ENCODE measurements at places on chromosomes 6 and 20. TPM values are rescaled to one million over a fixed set of nuclear protein-coding genes. Genes with fewer than 3 reads are reported as not detected.

Gene SNAP91
- 1.8 TPM for polyA plus RNA-seq

GRCh38 chr20:13468166-13468565 lies 170.6 kb downstream of the TASP1 start:
- no peak for DNase-seq

DNA sequence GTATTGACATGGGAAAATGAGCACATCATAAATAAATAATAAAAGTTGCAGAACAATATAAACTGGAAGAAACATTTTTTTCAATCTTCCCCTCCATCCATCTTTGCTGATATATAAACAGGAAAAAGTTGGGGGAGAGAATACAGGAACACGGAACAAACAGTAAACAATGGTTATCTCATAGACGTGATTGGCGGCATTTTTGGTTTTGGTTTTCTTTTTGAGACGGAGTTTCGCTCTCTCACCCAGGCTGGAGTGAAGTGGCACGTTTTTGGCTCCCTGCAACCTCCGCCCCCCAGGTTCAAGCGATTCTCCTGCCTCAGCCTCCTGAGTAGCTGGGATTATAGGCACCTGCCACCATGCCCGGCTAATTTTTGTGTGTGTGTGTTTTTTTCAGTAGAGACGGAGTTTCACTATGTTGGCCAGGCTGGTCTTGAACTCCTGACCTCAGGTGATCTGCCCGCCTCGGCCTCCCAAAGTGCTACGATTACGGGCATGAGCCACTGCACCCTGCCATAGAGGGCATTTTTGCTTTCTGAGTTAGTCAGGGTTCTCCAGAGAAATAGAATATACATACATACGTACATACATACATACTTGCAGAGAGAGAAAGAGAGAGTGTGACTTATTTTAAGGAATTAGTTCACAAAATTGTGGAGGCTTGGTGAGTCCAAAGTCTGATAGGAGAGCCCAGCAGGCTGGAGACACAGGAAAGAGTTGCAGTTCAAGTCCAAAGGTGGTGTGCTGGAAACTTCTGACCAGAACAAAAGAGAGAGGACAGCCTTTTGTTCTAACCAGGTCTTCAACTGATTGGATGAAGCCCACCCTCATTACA lies 22.6 kb downstream of the GNL1 start:
- no peak for DNase-seq

DNA sequence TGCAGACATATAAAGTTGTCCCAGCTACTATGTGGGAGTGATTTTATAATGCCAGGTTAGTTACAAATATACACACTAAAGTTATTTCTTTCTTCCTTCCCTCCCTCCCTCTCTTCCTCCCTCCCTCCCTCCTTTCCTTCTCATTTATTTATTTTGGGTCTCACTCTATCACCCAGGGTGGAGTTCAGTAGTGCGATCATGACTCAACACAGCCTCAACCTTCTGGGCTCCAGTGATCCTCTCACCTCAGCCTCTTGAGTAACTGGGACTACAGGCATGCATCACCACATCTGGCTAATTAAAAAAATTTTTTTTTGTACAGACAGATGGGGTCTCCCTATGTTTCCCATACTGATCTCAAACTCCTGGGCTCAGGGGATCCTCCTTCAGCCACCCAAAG lies 59.2 kb downstream of the PHF20 start:
- no peak for DNase-seq

Gene MLN
- not detected for polyA plus RNA-seq

- DNase-seq, result no peak
Measured at GRCh38 chr6:70903665-70904452, 53.0 kb downstream of the B3GAT2 start.

Gene TRDN
- 263 TPM for polyA plus RNA-seq

Gene KCNQ2
- polyA plus RNA-seq, result 3.5 TPM

GRCh38 chr20:51022803-51023616 lies at the start of gene KCNG1:
KCNG1 (minus strand) TSS chr20:51023107; CDS start chr20:51010338, 12,769 bp downstream.
- DNase-seq, result no peak

- no peak for DNase-seq
Measured at GRCh38 chr6:109693111-109693510, 2.0 kb downstream of the FIG4 start.

Gene HLA-DRB5
- polyA plus RNA-seq, result 3.0 TPM

GRCh38 chr20:32603046-32603726 lies 18.1 kb upstream of the NOL4L start:
- DNase-seq, result no peak

Measured in forelimb muscle (tissue), 1 donor.